ENCODE measurements at places on chromosomes 6 and 20. TPM values are rescaled to one million over a fixed set of nuclear protein-coding genes. Genes with fewer than 3 reads are reported as not detected.

DNA sequence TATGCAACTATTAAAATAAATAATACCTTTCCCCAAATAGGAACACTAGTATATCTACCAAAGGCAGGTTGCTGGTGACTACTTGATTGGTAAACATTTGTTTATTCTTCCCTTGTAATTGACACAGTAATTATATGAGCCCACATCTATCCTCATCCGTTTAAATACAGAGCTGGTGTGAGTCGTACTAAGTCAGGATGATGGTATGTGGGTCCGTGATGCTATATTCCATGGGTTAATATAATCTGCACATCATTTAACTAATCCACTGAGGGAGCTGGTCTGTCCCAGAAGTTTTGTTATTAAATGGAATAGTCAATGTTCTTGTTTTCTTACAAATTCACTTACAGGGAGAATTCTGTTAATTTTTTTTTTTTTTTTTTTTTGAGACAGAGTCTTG lies 164.0 kb upstream of the AGPAT4 start:
- DNase-seq, result no peak

GRCh38 chr20:57785061-57785460 lies 75.2 kb upstream of the PMEPA1 start:
- no peak for DNase-seq

DNA sequence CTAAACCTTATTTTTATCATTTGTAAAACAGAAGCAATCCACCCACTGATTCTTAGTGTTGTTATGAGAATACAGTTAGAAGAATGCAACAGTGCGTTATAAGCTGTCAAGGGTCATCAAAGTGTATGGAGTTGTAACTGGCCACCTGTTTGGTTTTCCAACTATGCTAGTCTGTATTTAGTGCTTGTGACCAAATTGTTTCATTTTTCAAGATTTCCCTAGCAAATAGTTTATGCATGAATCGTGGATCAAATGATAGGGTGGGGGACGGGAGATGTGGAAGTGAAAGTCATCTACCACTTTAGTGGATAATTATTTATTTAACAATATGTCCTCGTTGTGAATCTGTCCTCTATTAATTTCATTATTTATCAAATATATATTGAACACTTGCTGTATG lies 175.4 kb upstream of the HDDC2 start:
- DNase-seq, result no peak

GRCh38 chr6:37373822-37374471 lies 20.2 kb downstream of the RNF8 start:
- no peak for DNase-seq

The TEAD3 gene
- total RNA-seq, result 14.3 TPM

GRCh38 chr6:72770959-72771358 lies 149.1 kb downstream of the KCNQ5 start:
- no peak for DNase-seq

Data from skin of body (tissue), 3 donors.